ENCODE measurements at places on chromosomes 16 and 17.

GRCh38 chr17:78925662-78926555 lies 722 bp upstream of the TIMP2 start:
- DNase-seq = no peak

DNA sequence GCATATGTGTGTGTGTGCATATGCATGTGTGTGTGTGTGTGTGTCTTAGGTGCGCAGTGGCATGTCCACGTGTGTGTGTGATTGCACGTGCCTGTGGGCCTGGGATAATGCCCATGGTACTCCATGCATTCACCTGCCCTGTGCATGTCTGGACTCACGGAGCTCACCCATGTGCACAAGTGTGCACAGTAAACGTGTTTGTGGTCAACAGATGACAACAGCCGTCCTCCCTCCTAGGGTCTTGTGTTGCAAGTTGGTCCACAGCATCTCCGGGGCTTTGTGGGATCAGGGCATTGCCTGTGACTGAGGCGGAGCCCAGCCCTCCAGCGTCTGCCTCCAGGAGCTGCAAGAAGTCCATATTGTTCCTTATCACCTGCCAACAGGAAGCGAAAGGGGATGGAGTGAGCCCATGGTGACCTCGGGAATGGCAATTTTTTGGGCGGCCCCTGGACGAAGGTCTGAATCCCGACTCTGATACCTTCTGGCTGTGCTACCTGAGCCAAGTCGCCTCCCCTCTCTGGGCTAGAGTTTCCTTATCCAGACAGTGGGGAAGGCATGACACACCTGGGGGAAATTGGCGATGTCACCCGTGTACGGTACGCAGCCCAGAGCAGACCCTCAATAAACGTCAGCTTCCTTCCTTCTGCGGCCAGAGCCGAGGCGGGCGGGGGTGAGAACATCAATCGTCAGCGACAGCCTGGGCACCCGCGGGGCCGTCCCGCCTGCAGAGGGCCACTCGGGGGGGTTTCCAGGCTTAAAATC lies 47.6 kb downstream of the IL21R start:
- no peak for DNase-seq

DNA sequence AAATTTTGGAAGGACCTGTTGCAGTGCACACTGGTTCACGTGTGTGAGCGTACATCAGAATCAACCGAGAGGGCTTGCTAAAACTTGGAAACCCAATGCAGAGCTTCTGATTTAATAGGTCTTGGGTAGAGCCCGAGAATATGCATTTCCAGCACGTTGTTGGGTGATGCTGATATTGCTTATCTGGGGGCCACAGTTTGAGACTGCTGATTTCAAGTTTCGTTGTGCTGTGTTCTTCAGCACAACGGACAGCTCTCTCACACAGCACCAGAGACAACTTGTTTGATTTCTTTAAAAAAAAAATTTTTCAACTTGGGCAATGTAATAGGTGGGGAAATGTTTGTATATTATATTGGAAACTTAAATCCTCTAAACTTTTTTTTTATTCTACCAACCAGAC lies 9.4 kb downstream of the OR4D2 start:
- no peak for DNase-seq

GRCh38 chr17:9890124-9890523 lies 14.9 kb downstream of the RCVRN start:
- no peak for DNase-seq

GRCh38 chr16:23611936-23612335 lies 15.8 kb upstream of the NDUFAB1 start:
- no peak for DNase-seq

- DNase-seq = no peak
Observed at GRCh38 chr17:42667088-42667951, 8.2 kb downstream of the TUBG2 start.

- no peak for DNase-seq
Observed at GRCh38 chr17:19464031-19465026, 53.3 kb downstream of the RNF112 start.

DNA sequence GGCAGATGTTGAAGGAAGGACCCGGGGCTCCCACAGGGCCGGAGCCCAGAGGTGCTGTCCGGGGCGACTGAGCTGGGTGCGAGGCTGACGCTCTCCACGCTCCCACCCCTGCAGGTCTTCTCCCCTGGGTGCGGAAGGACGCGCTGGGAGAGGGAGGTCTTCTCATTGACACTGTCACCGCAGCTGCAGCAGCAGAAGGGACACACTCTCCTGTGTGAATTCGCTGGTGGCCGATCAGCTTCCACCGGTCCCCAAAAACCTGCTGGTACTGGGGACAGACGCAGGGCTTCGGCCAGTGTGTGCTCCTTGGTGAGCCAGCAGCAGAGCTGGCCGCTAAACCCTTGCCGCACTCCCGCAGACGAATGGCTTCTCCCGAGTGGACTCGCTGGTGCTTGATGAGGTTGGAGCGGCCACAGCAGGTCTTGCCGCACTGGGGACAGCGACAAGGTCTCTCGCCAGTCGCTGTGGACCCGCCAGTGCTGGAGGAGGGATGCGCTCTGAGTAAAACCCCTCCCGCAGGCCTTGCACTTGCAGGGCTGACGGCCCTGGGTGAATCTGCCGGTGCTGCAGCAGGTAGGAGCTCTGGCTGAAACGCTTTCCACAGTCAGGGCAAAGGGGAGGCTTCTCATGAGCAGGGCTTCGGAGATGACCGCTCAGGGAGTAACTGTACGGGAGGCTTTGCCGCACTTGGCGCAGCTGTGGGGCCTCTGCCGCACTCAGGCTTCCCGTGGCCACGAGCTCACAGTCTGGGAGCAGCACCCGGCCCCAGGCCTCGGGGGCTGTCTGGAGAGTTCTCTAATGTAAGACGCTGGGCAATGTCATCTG lies 6.2 kb downstream of the ZNF843 start:
- DNase-seq = no peak

DNA sequence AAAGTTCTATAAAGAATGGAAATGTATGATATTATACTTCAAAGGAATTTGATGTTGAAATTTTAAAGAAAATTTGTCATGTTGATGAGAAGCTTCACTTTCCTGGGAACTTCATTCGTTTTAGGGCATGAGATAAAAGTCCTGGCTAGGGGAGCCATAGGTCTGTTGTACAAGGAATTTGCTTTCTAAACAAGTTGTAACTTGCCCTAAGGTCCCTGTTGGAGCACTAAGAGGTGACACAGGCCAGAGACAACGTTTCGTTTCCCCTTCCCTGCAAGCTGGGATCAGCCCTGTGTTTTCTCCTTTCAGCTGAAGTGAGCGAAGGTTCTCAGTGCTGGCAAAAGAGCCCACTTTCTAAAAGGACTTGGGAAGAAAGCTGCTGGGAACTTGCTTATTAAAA lies 16.6 kb downstream of the PLD6 start:
- DNase-seq = no peak

DNA sequence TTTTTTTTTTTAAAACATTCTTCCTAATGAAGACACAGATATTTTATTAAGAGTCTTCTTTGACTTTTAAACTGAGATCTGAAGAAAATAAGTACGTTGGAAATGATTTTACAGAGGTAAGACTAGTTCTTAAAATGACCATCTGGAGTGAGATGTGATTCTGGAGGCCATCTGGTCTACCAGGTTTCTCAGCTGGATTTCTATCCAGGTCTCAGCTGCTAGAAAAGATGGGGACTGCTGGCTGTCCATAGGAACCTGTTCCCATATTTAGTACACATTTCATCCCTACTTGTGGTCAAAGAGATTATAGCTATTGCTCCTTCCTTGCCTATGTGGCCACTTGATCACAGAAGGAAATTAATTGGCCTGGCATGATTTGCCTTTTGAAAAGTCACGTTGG lies 12.2 kb downstream of the PMFBP1 start:
- no peak for DNase-seq
